Ureter (tissue), 1 donor: ENCODE measurements at places on chromosomes 1 and 21. TPM values are rescaled to one million over a fixed set of nuclear protein-coding genes. Genes with fewer than 3 reads are reported as not detected.

The SLC22A15 gene
- total RNA-seq = 10.3 TPM

- DNase-seq = no peak
These were observed 159.9 kb upstream of the RUNX1 start for GRCh38 chr21:35208810-35209517.

GRCh38 chr1:83508485-83509151, 490.3 kb downstream of the TTLL7 start:
- peak; percentile 41 for DNase-seq

DNA sequence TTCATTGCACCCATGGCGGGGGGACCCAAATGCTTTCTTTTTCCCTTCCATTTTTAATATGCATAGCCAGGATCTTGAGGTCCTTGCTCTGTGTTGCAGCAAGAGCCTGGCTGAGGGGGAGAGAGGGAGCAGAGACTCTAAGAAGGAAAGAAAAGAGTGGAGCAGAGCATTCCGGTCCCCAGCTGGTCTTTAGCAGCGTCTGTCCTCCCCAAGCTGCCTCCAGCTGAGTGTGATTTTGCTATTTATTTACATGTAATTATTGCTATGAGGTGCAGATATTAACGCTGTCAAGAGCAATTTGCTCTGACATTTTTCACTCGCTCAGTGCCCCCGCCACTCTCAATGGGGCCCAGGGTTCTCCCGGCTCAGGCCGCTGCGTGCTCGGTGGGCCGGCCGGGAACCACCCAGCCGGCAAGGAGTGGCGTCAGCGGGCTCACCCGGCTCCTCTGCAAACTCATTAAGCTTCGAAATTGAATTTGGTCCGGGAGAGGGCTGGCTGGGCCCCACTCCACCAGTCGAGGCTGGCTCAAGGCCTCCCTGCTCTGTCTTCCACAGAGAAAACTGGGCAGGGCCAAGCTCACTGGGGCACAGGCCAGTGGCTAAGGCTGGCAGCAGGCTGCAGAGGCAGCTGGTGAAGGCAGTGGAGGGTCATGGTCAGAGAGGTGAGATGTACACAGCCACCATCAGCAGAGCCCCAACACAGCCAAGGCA, 93.2 kb downstream of the PAX7 start:
- no peak for DNase-seq

DNA sequence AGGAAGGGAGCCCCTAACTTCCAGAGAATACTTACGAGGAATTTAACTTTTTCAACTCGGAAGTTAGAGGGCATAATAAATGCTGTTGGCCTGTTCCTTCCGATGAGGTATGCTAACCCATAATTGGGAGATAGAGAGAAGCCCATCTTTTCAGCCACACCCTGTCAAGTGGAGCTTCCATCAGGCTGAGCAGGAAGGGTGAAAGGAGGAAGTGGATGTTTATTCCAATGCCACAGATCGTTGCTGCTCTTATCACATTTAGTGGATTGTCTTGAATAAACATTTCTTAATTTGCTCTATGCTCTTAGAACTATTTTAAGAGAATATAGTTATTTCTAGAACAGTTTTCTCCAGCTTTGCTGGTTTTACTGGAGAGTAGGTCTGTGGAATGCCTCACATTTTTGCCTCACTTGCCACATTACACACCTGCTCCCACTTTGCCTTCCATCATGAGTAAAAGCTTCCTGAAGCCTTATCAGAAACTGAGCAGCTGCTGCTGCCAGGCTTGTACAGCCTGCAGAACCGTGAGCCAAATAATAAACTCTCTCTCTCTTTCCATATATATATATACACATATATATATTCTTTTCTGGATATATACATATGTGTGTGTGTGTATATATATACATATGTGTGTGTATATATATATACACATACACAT, 60.0 kb upstream of the RGS21 start:
- no peak for DNase-seq
